Ascending aorta (tissue), 2 donors: ENCODE measurements at places on chromosomes 4 and X. TPM values are rescaled to one million over a fixed set of nuclear protein-coding genes. Genes with fewer than 3 reads are reported as not detected.
A peak's percentile ranks its signal among the peaks of the same experiment; 100 is the strongest.

Gene GYPA
- total RNA-seq = not detected

GRCh38 chr4:108215055-108215454 is 46.3 kb upstream of the LEF1 start:
- no peak overlapping the region for H3K4me3 ChIP-seq
- no peak overlapping the region for H3K27ac ChIP-seq
- H3K4me1 ChIP-seq = no peaks in the 10 kb centered on the region

Gene GRIA2
- total RNA-seq = 3.0 TPM

DNA sequence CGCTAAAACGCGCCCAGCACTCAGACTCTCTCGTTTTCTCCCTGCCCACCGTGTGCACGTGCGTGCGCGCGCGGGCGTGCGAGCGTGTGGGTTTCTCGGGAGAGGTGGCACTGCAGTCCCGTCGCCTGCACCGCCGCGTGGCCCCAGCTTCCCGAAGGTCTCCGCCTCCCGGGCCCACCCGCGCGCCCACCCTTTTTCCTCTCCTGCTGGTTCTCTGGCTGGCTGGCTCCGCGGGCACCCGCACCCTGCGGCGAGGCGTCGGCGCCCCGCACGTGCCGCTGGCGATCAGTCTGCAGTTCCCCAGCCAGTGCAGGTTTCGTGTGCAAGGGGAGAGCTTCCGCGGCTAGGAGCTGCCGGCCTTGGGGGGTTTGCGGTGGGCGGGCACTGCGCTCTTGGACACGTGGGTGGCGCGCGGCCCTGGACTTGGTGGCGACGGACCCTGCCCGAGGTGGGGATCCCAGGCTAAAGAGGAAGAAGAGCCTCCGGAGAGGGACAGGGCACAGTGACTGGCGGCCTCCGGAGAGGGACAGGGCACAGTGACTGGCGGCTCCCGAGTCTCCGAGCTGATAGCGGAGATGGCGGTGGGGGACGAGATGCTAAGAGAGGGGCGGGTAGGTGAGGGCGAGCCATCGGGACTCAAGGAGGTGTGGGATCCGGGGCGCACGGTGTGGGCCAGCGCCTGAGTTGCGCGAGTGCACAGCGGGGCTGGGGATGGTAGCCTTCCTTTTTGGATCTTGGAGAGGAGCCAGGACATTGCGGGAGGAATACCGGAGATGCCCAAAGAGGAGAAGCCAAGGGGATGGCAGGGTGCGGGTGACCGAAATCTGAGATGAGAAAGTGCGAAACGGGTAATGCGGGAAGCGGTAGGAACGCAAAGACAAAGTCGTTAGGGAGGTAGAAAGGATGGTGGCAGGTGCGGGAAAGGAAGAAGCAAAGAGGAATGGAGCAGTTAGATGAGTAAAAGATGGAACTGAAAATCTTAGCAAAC is at the start of gene FAM184B:
Gene FAM184B (minus strand): TSS at position 322 of the 988 bp plus-strand sequence. CDS start 322 bp downstream, outside the sequence.
- H3K27me3 ChIP-seq = no peaks in the 10 kb centered on the region
- DNase-seq = no peak
- no peaks in the 10 kb centered on the region for H3K4me1 ChIP-seq
- H3K36me3 ChIP-seq = no peaks in the 10 kb centered on the region
- no peak within 1 kb of the TSS for H3K27ac ChIP-seq

GRCh38 chr4:76430519-76431388 is 4.3 kb upstream of the SHROOM3 start:
- no peaks in the 10 kb centered on the region for H3K36me3 ChIP-seq
- no peak for DNase-seq
- no peaks in the 10 kb centered on the region for H3K27me3 ChIP-seq
- H3K27ac ChIP-seq = no peak overlapping the region

- H3K27me3 ChIP-seq = no peaks in the 10 kb centered on the region
- H3K4me1 ChIP-seq = no peaks in the 10 kb centered on the region
- DNase-seq = no peak
- no peaks in the 10 kb centered on the region for H3K36me3 ChIP-seq
- no peak overlapping the region for H3K4me3 ChIP-seq
- H3K27ac ChIP-seq = no peak overlapping the region
These were observed 38.9 kb downstream of the ANXA10 start for GRCh38 chr4:168131196-168131595.

GRCh38 chr4:155005395-155006090 is 202.9 kb upstream of the NPY2R start:
- no peaks in the 10 kb centered on the region for H3K4me1 ChIP-seq
- no peak for DNase-seq
- H3K27me3 ChIP-seq = no peaks in the 10 kb centered on the region
- H3K4me3 ChIP-seq = no peak overlapping the region

DNA sequence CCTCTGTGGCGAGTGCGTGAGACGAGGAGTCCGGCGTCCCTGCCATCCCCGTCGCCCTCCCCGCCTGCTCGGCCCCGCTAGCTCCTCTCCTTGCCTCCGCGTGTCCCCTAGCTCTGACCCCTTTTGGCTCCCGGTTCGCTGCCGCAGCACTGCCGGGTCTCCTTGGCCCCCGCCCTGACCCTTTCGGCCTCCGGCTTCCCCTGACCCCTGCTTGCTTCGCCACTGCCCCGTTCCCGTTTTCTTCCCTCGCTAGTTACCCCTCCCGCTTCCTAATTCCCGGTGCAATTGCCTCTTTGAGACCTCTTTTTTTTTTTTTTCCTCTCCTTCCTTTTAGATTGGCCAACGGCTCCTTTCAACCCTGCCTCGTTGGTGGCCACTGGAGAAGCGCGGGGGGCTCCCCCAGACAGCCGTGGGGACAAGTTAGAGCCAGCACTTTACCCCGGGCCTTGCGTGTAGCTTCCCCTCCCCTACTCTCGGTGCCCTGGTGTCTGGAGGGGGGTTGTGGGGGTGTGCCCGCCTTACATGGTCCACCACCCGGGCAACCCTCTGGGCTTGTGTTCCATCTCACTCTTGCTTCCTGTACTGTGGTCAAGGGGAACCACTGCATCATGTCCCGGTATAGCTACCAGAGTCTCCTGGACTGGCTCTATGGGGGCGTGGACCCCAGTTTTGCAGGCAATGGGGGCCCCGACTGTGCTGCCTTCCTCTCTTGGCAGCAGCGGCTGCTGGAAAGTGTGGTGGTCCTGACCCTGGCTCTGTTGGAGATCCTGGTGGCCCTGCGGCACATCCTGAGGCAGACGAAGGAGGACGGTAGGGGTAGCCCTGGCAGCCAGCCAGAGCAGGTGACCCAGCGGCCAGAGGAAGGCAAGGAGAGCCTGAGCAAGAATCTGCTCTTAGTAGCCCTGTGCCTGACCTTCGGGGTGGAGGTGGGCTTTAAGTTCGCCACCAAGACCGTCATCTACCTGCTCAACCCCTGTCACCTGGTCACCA is 548 bp downstream of the TMEM164 start:
- no peaks in the 10 kb centered on the region for H3K36me3 ChIP-seq
- DNase-seq = no peak
- peak overlapping the region; percentile 59 for H3K27ac ChIP-seq
- no peaks in the 10 kb centered on the region for H3K27me3 ChIP-seq
- H3K4me3 ChIP-seq = peak overlapping the region; percentile 66
- H3K4me1 ChIP-seq = no peaks in the 10 kb centered on the region

Gene TXK
- total RNA-seq = not detected

Gene XAGE1B
- not detected for total RNA-seq

Gene PPID
- total RNA-seq = 20.8 TPM

DNA sequence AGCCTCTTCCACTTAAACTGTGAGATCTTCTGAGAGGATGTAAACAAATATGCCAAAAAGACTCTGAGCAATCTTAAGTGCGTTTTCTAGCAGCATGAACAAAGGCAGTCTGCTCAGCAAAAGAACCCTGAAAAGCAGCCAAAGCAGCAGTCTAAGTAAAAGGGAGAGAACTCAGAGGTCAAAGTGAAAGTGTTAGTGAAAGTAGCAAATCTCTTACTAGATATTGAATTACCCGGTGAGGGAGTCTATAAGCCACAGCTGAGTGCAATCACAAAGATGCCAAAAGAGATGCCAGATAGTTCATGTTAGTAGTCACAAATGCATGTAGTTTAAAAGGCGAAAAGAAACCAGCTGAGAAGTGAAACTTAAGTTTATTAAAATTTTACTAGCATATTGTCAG is 7.9 kb upstream of the GNRHR start:
- no peak for DNase-seq
- H3K27ac ChIP-seq = no peak overlapping the region
- H3K4me1 ChIP-seq = no peaks in the 10 kb centered on the region
- no peak overlapping the region for H3K4me3 ChIP-seq
- H3K27me3 ChIP-seq = no peaks in the 10 kb centered on the region

GRCh38 chr4:184924516-184924915 is 93.8 kb upstream of the HELT start:
- H3K4me3 ChIP-seq = no peak overlapping the region
- H3K36me3 ChIP-seq = no peaks in the 10 kb centered on the region
- DNase-seq = no peak
- no peaks in the 10 kb centered on the region for H3K4me1 ChIP-seq
- H3K27me3 ChIP-seq = no peaks in the 10 kb centered on the region

Gene DNAAF6
- total RNA-seq = not detected

DNA sequence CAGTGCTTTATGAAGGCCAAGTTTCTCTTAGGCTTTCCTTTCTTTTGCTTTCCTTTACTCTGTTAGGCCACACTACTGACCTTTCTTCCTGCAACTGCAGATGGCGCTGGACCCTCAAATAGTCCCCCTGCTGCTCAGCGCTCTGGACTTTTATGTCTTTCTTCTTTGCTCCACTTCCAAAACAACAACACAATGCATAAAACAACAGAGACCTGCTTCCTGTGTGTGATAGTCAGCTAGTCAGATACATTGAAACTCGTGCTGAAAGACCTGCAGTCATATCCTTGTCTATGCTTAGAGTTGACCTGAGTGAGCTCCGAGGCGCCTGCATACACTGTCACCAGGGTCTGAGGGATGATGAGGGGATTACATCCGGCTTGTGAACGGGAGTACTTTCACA is 108.9 kb upstream of the TEX13D start:
- no peaks in the 10 kb centered on the region for H3K4me1 ChIP-seq
- no peaks in the 10 kb centered on the region for H3K36me3 ChIP-seq
- H3K27ac ChIP-seq = no peak overlapping the region
- no peaks in the 10 kb centered on the region for H3K27me3 ChIP-seq
- no peak overlapping the region for H3K4me3 ChIP-seq
- DNase-seq = no peak

Gene MTNR1A
- not detected for total RNA-seq

Gene TEX13B
- not detected for total RNA-seq

DNA sequence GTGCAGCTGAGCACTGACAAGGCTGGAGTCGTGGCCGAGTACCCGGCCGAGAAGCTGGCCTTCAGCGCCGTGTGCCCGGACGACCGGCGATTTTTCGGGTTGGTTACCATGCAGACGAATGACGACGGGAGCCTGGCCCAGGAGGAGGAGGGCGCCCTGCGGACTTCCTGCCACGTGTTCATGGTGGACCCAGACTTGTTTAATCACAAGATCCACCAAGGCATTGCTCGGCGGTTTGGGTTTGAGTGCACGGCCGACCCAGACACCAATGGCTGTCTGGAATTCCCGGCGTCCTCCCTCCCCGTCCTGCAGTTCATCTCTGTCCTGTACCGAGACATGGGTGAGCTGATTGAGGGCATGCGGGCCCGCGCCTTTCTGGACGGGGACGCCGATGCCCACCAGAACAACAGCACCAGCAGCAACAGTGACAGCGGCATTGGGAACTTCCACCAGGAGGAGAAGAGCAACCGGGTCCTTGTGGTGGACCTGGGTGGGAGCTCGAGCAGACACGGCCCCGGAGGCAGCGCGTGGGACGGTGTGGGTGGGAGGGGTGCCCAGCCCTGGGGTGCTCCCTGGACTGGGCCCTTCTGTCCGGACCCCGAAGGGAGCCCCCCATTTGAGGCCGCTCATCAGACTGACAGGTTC is 24.3 kb downstream of the RGS12 start:
- no peaks in the 10 kb centered on the region for H3K27me3 ChIP-seq
- H3K36me3 ChIP-seq = peaks cover 2% of the 10 kb centered on the region
- no peak overlapping the region for H3K27ac ChIP-seq
- H3K4me3 ChIP-seq = no peak overlapping the region
- H3K4me1 ChIP-seq = no peaks in the 10 kb centered on the region

DNA sequence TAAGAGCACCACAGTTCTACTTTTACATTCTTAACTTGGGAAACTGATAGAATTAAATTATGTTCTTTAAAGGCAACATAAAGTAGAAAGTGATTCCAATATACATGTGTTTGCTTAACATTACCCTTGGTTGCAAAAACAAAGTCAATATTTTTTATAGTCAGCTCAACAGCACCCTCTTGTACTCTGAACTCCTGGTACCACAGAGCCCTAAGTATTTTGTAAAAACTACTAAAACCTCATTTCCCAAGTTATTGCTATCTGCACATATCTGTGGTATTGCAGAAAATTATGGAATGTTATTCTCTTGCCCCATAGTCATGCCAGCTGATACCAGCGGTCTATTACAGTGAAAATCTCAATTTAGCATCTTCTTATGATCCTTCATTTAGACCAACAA is 2.9 kb downstream of the KIF4A start:
- no peak overlapping the region for H3K4me3 ChIP-seq
- H3K4me1 ChIP-seq = peaks cover 5% of the 10 kb centered on the region
- no peak overlapping the region for H3K27ac ChIP-seq
- no peaks in the 10 kb centered on the region for H3K36me3 ChIP-seq

- no peaks in the 10 kb centered on the region for H3K36me3 ChIP-seq
- no peak for DNase-seq
- no peak overlapping the region for H3K27ac ChIP-seq
- H3K27me3 ChIP-seq = no peaks in the 10 kb centered on the region
- no peaks in the 10 kb centered on the region for H3K4me1 ChIP-seq
- no peak overlapping the region for H3K4me3 ChIP-seq
These were observed 248.3 kb upstream of the GATB start for GRCh38 chr4:152009031-152009670.

DNA sequence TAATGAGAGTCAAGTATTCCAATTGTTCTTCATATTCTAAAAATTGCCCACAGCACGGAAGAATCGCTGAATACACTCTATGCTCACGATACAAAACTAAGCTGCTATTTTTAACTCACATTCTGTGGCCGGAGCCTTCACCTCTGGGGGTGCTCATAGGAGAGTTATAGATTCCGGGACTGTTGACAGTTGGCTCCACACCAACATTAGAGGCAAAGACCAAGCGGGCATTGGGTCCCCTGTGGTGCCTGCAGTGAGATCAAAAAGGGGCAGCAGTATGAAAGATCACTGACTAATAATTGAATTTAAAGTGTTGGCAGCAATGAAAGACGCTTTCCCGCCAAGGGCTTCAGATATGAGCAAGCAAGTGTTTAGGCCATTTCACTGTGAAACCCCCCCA is 146.0 kb downstream of the TMEM144 start:
- H3K36me3 ChIP-seq = no peaks in the 10 kb centered on the region
- H3K4me1 ChIP-seq = no peaks in the 10 kb centered on the region
- no peak overlapping the region for H3K27ac ChIP-seq
- H3K4me3 ChIP-seq = peak overlapping the region; percentile 27
- no peaks in the 10 kb centered on the region for H3K27me3 ChIP-seq

DNA sequence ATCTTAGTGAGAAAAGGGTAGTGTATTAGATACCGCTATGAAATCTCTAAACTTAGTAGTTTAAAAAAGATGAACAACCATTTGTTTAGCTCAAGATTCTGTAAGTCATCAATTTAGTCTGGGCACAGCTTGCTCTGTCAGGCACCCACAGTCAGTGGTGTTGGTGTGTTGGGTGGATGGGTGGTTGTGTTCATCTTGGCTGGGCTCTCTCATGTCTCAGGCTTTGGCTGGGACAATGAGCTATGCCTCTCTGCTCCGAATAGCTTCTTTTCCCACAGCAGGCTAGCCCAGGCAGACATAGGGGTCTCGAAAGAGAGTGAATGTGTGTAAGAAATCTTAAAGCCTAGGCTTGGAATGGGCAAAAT is 127.0 kb upstream of the GATB start:
- no peaks in the 10 kb centered on the region for H3K4me1 ChIP-seq
- H3K36me3 ChIP-seq = no peaks in the 10 kb centered on the region
- DNase-seq = no peak
- H3K4me3 ChIP-seq = no peak overlapping the region
- no peaks in the 10 kb centered on the region for H3K27me3 ChIP-seq

Gene F11
- not detected for total RNA-seq

- H3K27me3 ChIP-seq = no peaks in the 10 kb centered on the region
- H3K4me1 ChIP-seq = no peaks in the 10 kb centered on the region
- H3K4me3 ChIP-seq = no peak overlapping the region
- DNase-seq = no peak
- peaks cover 31% of the 10 kb centered on the region for H3K36me3 ChIP-seq
These were observed 56.2 kb downstream of the CLDN22 start for GRCh38 chr4:183263787-183264386.
